Stimulated activated CD4-positive, alpha-beta T cell treated with anti-CD3 and anti-CD28 coated beads, Interleukin-1b, Interleukin-23, amount 100 ng/mL, for 1 hour (primary cell): ENCODE measurements at places on chromosomes 13 and 19.

DNA sequence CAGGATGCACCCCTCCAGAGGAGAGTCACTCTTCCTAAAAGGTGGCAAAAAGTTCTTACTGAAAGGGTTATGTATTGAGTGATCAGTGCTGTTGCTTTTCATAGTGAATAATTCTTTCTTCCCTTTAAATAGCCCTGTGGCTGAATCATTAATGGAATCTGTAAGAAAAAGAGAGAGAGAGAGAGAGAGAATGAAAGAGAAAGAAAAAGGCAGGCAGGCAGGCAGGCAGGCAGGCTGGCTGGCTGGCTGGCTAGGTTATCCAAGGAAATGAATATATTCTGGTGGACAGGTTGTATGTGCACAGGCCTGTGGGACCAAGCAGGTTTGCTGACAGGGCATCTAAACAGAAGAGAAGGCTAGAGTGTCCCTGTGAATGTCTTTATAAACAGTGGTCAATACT lies 100.5 kb downstream of the DLEU7 start:
- DNase-seq = no peak

DNA sequence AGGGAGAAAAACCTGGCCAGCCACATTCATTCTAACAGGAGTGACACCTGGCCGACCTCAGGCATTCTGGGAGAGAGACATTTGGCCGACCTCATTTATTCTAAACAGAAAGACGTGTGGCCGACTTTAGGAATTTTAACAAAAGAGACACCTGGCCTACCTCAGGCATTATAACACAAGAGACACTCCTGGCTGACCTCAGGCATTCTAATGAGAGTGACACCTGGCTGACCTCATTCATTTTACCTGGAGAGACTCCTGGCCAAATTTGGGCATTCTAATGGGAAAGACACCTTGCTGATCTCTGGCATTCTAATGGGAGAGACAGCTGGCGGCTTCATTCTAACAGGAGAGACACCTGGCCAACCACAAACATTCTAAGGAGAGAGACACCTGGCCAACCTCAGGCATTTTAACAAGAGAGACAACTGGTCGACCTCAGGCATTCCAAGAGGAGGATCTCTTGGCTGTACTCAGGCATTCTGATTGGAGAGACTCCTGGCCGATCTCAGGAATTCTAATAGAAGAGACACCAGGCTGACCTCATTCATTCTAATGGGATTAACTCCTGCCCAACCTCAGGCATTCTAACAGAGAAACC lies 1353.9 kb downstream of the UQCRFS1 start:
- DNase-seq = no peak

GRCh38 chr13:29125934-29126424 lies 305.8 kb downstream of the MTUS2 start:
- DNase-seq = no peak

- no peak for DNase-seq
Observed at GRCh38 chr19:48915757-48916156, 15.6 kb downstream of the NUCB1 start.

DNA sequence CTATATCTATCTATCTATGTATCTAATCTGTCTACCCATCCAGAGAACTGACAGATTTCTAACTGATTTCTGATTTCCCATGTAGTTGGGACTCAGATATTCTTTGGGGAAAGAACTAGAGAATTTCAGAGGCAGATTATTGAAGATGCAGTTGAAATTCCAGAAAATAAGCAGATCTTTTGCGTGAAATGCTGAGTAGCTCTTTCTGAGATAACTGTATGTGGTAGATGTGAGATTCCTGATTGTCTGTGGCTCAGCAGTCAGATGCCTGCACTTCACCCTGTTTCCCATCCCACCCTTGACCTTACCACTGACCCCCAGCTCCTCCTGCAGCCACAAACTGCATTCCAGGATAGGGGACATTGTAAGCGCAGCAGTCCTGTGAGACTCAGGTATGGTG lies 61.5 kb downstream of the DGKH start:
- DNase-seq = no peak

GRCh38 chr13:98962901-98963590 lies 14.8 kb downstream of the DOCK9 start:
- no peak for DNase-seq

- DNase-seq = no peak
Observed at GRCh38 chr19:34994643-34995541, 5.2 kb upstream of the GRAMD1A start.

DNA sequence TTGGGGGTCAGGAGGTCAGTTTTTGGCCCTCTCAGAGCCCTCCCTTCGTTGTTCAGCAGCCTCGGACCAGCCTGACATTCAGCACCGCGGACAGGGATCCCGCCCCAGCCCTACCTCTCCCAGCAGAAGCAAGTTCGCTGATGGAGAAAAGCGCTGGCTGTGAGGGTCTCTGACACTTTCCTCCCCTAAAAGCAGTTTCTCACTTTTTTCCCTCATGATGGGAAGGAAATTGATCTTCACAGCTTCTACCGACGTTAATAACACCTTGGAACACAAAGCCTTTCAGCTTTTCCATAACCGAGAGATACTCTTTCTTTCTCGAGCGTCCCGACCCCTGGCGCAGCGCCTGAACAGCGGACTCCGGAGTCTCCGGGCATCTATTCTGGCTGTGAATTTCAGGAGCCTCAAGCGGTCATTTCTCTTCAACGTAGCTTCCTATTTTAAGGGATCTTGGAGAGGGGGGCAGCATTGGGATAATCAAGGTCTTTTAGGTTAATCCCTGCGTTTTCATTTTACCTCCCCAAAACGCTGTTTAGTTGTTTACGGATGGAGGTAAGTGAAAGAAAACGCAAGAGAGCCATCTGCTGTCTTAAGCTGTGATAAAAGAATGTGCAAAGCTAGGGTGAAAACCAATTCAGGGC lies 467.2 kb downstream of the ITGBL1 start:
- DNase-seq = no peak

DNA sequence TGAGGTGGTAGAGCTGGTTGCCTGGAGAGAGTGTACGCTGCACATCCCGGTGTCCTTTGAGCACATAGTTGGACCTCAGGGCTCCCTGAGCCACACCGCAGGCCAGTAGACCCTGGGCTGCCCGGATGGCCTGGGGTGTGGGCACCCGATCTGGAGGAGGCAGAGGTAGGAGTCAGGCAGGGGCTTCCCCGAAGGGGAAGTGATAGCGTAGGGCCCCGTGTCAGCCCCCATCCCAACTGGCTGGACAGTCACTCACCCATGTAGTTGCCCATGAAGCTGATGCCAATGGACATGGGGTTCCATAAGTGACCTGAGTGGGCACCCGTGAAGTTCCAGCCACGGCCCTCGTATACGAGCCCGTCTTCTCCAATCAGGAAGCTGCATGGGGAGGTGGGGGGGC lies 3.6 kb downstream of the PGLYRP1 start:
- DNase-seq = no peak

- no peak for DNase-seq
Observed at GRCh38 chr19:11291415-11291814, 4.5 kb upstream of the TSPAN16 start.

DNA sequence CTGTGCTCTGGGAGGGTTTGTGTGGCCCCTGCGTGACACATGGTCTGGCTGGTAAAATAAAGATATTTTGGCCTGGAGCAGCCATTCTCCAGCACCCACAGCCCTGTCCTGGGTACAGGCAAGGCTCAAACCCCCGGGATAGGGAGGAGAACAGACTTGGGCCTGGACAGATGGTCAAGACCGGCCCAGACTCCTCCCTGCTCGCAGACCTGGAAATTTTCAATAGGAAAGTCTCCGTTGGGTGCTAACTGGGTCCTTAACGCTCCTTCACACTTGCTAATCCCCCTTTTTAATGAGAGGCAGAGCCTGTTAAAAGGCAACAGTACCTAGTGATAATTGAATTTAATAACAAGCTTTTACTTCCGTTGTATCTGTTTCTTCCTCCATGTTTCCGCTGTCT lies 2.5 kb downstream of the PALM start:
- no peak for DNase-seq

GRCh38 chr13:21175656-21176214 lies 617 bp downstream of the SKA3 start:
- no peak for DNase-seq

DNA sequence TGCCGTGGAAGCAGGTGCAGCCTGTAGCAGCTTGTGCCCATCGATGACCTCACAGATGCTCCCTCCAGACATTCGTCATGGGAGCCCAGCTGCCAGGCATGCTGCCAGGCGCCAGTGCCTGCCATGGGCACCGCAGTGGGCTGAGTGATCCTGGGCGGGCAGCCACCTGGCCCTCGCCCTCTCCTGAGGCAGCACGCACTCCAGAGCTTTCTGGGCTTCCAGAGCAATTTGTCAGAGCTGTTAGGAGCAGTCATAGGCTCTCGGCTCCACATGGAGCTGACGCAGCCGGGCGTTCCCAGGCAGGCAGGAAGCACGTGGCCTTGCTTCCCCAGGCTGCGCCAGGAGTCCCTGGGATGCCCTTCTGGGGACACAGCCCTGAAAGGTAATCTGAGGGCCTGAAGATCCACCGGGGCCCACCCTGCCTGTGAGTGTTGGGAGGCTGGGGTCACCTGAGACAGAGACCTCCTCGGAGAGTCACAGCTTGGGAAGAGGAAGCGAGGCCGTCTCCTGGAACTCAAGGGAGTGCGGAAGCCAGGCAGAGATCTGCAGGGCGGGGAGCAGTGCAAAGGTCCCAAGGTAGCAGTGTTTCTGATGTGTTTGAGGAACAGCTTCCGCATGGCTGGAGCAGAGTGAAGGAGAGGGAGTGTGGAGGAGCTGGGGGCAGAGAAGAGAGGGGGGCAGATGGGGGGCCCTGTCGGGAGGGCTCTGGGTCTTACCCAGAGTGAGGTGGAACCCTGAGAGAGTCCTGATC lies 50.6 kb downstream of the DPF1 start:
- DNase-seq = no peak

- DNase-seq = no peak
Observed at GRCh38 chr13:98288211-98288610, 111.1 kb upstream of the RNF113B start.

DNA sequence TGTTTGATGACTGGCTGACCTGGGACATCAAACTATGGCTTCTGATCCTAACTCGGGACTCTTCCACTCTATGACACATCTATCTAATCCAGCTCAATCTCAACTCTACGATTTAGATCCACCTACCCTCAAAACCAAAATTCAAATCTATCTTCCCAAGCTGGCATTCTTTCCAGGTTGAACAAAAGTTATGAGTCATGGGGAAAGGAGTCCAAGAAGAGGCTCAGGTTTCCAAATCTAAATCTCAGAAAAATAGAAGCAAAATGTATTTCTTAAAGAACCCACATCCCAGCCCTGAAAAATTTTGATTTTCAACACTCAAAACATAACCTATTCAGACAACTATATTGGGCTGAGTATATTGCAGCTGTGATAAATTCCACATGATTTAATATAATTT lies 143.9 kb upstream of the IPO5 start:
- DNase-seq = no peak

- no peak for DNase-seq
Observed at GRCh38 chr13:23456437-23457210, 23.1 kb upstream of the SACS start.

- no peak for DNase-seq
Observed at GRCh38 chr19:21398851-21399250, 1.9 kb downstream of the ZNF493 start.

- no peak for DNase-seq
Observed at GRCh38 chr13:51645154-51645650, 60.9 kb downstream of the WDFY2 start.

- DNase-seq = no peak
Observed at GRCh38 chr19:29323021-29323430, 110.1 kb upstream of the UQCRFS1 start.

GRCh38 chr19:36051236-36051635 lies 2.8 kb downstream of the THAP8 start:
- no peak for DNase-seq

- no peak for DNase-seq
Observed at GRCh38 chr13:44104197-44104490, 224.4 kb downstream of the LACC1 start.

- DNase-seq = peak; percentile 39
Observed at GRCh38 chr19:5340637-5341447, at the start of gene PTPRS. Gene PTPRS, minus strand, starts transcription at chr19:5340812. Its CDS starts 54,672 bp downstream, at chr19:5286140.
